NCI-H774 (cell line): ENCODE measurements at places on chromosomes 1 and 21.

GRCh38 chr1:23403038-23403336 lies 21.6 kb downstream of the TCEA3 start:
- no peak for DNase-seq

- no peak for DNase-seq
Observed at GRCh38 chr1:44747878-44748277, 8.2 kb downstream of the KIF2C start.

DNA sequence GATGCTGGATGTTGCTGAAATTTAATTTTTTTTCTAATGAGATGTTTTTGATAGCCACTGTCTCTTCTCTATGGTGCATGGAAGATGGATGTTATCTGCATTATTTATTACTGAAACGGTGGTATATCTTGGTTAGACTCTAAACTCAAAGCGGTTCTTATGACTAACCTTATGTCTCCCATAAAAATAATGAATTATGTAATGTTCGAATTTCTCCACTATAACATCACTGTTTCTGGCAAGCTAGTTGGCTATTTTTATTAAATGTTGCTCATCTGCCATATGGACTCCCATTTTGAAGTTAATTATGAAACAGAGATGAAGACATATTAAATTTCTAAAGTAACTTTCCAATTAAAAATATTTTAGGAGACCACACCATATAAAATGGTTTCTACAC lies 808.6 kb upstream of the ADGRL4 start:
- DNase-seq, result no peak

DNA sequence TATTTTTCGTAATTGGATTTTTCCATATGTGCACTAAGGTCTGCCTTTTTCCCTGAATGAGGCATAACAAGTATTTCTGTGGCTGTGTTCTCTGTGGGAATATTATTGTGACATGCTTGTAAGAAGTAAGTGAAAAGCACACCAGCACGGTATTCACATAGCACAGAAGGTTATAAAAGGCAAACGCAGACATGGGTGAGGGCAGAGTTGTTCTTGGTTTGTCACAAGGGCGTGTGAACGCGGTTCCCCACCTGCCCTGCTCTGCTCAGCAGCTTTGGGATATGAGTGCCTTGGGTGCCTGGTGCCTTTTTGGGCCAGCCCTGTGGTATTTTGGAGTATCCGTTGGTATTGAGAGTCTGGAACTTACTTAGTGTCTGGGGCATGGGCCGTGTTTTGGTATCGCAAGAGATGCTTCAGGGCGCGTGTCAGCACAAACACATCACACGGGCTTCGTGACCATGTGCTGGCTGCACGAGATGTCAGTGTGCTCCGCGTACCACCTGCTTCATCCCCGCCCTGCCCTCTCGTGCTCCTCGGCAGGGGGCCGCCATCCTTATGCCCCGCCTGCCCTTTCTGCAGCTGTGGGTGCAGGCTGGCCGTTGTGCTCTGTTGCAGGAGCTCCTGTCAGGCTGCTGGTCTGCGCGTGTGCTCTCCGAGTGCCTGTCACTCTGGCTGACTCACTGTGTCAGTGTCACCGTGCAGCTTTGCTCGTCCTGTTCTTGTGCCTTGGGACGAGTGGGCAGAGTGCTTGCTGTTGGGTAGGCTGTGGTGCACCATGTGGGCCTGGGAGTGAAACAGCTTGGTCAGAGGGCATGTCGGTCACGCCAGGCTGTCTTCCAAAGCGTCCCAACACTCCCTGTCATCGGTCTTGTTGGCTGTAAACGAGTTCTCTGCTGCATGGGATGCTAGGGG lies 15.0 kb downstream of the SKI start:
- DNase-seq, result no peak

DNA sequence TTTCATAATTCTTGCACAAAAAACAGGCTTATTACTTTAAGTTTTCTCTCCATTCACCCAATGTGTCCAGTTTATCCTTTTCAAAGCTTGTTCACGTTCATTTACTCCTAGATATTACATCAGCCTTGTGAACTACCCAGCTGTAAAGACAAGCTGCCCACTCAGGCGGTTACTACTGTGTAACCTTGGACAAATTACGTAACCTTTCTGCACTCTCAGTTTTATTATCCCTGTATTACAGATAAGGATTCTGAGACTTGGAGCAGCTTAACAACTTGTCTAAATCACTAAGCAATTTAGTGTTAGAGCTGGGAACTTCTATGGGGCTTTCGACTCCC lies 20.5 kb upstream of the LPAR3 start:
- no peak for DNase-seq

DNA sequence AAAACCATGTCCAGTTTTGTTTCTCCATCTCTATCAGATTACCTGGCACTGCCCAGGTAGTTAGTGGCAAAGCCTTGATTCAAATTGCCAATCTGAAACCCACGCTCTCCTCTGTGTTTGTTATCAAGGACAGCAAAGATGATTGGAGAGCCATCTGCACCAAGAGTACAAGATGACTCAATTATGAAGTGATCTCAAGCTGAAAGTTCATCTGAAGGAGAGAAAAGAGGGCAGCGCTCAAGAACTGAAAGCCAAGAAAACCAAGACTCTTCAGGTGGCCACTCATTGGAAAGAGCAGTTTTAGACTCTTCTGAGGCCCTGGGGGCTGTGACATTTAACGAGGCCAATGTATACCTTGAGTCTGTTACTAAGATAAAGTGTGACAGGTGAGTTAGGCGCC lies 13.8 kb downstream of the RXRG start:
- no peak for DNase-seq

DNA sequence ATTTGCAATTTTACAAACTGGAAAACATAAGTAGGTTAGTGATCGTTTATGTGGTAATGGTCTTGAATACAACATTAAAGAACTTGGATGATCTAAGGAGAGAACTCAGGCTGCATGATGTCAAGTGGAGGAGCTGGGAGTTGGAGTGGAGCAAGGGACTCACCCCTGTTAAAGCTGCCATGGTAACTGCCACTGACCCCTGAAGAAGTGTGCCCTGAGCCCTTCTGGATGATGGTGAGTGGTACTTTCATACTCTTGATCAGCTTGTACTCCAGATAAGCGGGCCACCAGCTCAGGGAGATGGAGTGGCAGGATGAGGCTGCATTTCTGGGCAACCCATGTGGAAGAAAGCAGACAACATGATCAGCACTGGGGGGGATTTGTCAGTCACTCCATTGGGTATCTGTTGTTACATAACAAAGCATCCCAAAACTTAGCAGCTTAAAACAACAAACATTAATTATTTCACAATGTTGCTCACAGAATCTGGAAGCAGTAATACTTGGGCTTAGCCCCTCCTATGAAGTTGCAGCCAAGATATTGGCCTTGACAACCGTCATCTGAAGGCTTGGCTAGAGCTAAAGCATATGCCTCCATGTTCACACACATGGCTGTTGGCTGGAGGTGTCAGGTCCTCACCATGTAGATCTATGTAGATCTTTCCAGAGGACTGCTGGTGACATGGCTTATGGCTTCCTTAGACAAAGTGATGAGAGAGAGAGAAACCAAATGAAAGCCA lies 213.8 kb downstream of the DUSP10 start:
- DNase-seq, result no peak

DNA sequence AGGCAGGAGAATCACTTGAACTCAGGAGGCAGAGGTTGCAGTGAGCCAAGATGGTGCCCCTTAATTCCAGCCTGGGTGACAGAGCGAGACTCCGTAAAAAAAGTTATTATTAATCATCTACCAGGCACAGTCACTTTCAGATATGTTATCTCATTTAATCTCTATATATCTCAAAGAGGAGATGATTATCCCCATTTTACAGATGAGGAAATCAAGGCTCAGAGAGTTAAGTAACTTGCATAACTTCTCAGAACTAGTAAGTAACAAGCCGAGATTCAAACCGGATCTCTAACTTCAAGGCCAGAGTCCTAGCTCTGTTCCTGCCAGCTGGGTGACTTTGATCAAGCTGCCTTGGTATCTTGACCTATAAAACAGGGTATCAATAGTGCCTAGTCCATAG lies 17.5 kb downstream of the DIO1 start:
- no peak for DNase-seq

DNA sequence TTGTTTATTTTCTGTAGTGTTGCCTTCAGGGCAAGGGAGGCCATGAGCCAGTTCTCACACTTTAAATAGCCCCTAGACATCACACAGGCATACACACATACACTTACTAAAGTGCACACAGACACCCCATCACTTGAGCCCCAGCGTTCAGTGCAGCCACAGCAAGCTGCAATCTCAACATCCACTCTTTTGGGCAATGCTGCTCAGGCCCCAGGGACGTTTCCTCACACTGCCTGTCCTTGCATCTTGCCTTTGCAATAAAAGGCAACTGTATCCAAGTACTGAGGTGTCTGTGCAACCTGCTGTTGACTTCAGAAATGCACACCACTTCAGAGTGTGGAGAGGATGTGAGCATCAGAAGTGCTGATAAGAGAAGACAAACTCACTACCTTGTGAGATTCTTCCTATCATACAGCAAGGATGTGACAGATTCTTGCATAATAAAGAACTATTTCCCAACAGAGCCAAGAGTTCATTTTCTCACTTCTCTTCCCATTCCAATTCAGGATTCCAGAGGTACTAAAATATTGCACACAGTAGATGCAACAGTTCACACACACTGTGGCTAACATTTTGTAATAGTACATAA lies 36.2 kb downstream of the IRF2BP2 start:
- DNase-seq, result no peak
